Stimulated activated CD8-positive, alpha-beta memory T cell treated with anti-CD3 and anti-CD28 coated beads, Interleukin-4, amount 100 ng/mL, for 1 hour (primary cell): ENCODE measurements at places on chromosomes 5 and 9.

DNA sequence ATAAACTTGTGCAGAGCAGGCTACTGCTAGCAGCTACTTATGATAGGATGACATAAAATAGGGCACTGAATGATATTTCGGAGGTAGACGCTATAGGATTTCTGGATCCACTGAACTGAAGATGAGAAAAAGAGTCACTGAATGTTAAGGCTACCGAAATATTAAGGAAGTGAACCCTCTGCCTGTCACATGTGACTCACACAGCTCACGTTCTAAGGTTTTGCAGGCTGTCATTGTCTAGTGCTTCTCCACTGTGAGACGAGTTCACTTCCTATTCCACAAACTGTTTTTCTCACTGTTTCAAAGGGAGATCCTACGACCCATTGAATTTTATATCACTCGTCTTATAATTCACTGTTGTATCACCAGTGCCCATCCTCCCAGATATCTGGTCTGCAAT, 100.8 kb downstream of the CTNND2 start:
- DNase-seq, result no peak

DNA sequence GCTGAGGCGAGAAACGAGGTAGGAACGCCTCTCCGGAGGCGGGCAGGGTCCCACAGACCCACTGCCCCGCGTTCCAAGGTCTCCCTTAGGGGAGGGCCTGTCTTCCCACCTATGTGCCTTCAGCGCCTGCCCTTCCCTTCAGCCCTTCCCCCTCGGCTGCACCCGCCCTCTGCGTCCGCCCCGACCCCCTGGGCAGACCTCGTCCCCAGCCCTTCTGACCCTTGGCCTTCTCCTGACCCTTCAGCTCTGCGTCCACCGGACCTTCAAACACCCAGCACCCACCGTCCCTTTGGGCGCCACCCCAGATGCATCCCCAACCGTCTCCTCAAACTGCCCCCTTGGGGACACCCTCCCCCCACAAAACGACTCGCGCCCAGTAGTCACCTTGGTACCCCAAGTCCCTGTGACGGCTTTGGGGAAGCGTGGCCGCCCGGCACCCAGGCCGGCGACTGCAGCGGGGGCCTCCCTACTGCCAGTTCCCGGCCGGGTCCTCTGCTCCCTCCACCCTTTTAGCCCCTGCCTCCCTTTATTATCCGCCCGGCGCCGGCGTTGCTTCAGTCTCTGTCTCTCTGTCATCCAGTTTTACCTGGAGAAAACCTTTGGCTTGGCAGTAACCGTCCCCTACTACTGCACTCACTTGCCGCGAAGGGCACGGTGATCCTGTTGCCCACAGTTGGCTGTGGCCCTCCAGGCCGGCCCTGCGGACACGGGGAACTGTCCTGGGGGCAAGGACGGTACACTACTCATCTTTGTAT, 421 bp downstream of the RUSC2 start:
- DNase-seq, result no peak

- no peak for DNase-seq
These were observed 86.9 kb downstream of the RAPGEF6 start for GRCh38 chr5:131548176-131548575.

DNA sequence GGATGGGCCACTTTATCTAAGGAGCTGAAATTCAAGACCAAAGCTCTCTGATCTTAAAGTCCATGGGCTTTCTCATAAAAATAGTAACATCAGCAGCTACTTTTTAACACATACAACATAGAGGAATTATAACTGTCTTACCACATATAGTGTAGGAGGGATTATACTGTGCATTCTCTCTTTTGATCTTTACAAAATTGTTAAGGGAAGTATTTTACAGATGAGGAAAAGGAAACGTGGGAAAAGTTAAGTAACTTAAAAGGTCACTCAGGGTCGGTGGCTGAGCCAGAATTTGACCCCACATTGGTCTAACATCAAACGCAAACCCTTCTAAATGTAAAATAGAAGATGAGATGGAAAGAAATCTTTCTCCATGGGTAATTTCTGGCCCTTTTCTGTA, 38.4 kb downstream of the ZNF608 start:
- no peak for DNase-seq

- no peak for DNase-seq
These were observed 176.9 kb downstream of the ROR2 start for GRCh38 chr9:91773156-91773555.

DNA sequence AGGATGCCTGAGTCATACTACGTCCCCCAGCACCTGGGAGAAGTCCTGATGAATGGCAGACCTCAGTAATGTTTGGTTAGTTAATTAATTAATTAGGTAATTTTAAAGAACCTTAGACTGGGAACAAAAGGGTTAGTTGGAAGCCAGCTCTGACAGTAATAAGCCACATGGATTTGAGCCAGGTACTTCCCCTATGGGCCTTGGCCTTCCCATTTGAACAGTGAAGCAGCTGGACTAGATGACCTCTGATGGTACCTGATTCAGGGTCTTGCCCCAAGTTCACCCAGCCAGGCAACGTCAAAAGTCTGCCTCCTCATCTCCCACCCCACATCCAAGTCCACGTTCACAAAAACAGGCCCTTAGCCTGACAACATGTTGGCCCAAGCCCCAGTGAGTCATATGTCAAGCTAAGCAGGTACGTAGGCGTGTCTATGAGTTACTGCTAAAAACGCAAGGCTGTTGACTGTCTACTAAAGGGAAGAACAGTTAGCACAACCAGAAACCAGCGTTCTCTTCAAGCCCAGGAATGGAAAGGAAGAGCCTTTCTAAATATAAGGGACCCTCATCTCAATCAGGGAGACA, 303.2 kb downstream of the ACTL7B start:
- no peak for DNase-seq

DNA sequence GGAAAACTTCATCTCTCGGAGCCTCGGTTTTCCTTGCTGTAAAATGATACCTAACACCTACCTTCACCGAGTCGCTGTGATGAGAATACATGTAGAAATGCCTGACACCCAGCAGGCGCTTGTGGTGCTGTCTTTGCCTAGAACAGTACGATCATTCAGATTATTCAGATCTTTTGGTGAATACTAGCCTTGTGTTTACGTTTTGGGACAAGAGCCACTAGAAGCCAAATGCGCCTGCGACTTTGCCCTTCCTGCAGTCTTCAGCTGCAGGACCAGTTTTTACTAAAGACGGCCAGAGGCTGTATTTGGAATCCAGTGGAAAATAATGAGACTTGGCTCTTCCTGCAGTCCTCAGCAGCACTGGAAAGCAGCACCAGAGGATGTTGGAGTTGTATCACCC, 189.6 kb downstream of the TRIO start:
- DNase-seq, result no peak

DNA sequence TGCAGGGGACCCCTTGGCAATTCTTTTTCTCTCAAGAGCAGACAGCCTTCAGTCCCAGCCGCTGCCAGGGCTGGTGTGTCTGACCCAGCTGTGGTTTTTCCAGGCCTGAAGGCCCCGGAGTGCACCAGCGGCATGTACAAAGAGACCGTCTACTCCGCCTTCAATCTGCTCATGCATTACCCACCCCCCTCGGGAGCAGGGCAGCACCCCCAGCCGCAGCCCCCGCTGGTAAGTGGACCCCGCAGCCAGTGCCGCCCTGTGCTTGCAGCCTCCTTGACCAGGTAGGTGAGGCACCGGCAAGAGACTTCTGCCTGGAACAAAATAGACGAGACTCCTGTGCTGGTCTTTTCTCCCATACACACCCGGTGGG, 1.3 kb downstream of the TCF7 start:
- DNase-seq, result no peak

DNA sequence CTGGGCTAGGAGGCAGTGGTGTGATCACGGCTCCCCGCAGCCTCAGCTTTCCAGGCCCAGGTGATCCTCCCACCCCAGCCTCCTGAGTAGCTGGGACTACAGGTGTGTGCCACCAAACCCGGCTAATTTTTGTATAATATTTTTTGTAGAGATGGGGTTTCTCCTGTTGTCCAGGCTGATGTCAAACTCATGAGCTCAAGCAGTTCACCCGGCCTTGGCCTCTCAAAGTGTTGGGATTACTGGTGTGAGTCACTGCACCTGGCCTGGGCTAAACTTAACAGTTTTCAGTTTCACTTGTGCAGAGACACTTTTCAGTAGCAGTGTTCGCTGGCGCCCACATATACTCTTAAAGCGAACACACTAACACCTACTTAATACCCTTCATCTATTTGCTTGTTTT, 205.6 kb upstream of the ZNF608 start:
- DNase-seq, result no peak

DNA sequence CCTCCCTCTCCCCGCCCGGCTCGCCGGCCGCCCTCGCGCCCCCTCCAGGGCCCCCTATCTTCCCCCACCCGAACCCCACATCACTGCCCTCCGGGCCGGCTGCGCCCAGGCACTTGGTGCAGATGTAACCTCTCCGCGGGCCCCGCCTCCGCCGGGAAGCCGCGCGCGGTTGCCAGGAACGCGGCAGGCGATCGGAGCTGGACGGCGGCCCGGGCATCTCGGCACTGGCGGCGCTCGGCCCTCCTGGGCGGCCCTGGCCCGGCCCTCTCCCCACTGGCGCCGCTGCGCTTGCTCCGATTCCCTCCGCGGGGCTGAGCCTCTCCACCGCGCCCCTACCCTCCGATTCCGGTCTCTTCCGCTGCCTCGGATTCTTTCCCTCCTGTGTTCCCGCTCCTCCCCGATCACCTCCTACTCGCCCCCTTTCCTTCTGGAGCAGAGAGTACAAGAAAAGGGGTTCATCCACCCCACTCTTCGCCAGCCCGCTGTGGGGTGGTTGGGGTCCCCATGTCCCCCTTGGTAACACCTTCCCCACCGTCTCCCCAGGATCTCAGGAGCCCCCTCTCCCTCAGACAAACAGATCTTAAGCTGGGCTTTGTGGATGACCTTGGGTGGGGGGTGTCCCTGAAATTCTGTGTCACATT, 70.6 kb downstream of the C9orf50 start:
- no peak for DNase-seq

GRCh38 chr9:37667706-37668105, 17.0 kb downstream of the FRMPD1 start:
- DNase-seq, result no peak

- DNase-seq, result no peak
These were observed 197.0 kb upstream of the VLDLR start for GRCh38 chr9:2424619-2425033.

DNA sequence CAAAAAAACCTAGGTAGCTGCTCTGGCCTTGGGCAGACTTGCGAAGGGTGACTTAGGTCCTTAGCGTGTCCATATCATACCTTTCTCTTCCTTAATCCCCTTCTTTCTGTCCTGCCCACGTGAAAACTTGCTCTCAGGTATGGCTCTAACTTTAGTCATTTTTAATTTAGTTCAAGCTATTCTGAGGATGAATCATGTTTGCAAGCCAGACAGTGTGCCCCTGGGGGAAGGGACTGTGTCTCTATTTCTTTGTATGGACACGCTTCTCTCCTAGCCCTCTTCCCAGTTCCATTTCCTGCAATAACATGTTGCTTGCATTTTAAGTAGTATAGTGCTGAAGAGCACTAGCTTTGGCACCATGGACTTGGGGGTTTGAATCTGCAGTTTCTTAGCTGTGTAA, 120.6 kb downstream of the PTTG1 start:
- no peak for DNase-seq

- DNase-seq, result no peak
These were observed 5.7 kb downstream of the FIBCD1 start for GRCh38 chr9:130933114-130934046.

DNA sequence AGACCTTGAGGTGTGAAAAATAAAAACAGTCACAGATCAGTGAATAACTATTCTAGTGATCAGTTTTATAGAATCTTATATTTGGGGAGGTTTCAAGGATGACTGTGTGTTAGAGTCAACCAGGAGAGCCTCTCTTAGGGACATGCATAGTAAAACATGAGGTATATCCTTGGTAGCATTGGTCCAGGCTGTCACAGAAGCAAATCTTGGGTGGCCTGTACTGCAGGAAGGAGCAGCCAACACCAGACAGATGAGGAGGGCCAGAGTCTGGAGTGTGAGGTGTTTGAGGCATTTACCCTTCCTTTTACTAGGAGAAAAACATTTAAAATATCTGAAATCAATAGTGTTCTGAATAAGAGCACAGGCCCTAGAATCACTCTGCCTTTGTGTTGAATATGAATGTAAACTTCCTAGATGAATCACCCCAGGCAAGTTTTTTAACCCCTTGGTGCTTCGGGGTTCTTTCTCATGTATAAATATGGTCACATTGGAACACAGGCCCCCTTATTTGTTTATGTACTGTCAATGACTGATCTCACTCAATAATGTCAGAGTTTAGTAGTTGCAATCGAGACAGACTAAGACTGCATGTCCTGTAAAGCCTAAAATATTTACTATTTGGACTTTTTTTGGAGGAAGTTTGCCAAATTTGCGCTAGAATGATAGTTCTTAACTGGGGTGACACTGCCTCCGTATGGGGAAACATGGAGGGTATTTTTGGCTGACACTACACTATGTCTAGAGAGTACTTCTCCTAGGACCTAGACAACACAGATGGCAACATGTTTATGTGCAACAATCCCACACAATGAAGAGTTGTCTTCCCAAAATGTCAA, 416.5 kb upstream of the POU5F2 start:
- no peak for DNase-seq

- no peak for DNase-seq
These were observed 8.5 kb downstream of the RXFP3 start for GRCh38 chr5:33944543-33945132.

- DNase-seq, result no peak
These were observed 11.9 kb downstream of the BASP1 start for GRCh38 chr5:17229313-17229712.

DNA sequence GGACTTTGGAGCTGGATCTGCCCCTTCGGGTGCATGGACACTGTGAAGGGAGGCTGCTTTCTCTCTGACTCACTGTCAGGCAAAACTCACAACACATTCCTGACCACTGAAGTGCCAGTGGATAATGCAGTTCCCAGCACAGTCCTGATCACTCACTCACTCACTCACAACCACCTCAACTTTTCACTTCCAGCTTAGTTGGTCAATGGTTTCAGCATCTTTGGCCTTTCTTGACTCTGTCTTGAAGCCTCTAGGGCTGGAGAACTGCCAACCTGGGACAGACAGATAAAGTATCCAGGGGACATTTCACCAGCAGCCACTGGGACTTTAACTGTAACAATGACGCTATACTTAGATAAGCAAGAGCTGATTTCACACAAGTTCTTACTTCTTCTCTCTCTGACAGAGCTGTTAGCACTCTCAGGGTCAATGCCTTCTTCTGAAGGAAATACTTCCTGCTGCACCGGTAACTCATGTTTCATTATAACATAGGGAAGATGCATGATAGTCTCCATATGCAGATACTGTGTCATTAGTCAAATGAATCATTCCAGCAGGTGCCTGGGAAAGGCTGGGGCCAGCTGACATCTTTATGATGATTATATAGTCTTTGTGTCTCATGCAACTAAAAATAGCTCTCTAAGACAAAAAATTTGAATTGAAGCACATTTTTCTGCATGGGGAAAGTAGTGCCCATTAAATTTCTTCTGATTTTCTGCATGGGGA, 499.0 kb downstream of the SEMA5A start:
- DNase-seq, result no peak
